ENCODE measurements at places on chromosomes 1 and 21.

- no peak for DNase-seq
These were observed 66.0 kb downstream of the TMEM200B start for GRCh38 chr1:29057700-29058099.

DNA sequence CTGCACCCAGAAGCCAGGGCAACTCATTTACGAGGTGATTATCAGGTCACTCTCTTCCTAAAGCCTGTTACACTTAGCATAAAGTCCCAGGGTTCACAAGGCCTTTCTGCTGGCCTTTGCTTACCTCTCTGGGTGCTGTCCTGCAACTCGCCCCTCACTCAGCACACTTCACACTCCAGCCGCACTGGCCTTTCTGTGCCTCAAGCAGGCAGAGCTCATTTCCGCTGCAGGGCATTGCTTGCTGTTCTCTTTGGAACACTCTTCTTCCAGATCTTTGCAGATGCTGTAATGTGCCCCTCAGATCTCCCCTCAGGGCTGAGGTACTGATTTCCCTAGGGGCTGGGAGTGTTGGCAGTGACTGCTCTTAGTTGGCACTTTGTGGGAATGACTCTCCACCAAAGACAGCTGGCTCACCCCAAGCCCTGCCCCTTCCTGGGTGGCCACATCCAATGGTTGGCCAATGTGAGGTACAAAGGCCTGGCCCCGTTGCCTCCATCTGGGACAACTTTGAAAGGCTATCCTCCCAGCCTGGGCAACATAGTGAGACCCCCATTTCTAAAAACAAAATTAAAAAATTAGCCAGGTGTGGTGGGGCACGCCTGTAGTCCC lies 50.8 kb upstream of the SSBP3 start:
- no peak for DNase-seq

GRCh38 chr1:179510038-179510437 lies 65.7 kb downstream of the NPHS2 start:
- DNase-seq = no peak

GRCh38 chr1:171910786-171911185 lies 69.5 kb downstream of the DNM3 start:
- DNase-seq = no peak

DNA sequence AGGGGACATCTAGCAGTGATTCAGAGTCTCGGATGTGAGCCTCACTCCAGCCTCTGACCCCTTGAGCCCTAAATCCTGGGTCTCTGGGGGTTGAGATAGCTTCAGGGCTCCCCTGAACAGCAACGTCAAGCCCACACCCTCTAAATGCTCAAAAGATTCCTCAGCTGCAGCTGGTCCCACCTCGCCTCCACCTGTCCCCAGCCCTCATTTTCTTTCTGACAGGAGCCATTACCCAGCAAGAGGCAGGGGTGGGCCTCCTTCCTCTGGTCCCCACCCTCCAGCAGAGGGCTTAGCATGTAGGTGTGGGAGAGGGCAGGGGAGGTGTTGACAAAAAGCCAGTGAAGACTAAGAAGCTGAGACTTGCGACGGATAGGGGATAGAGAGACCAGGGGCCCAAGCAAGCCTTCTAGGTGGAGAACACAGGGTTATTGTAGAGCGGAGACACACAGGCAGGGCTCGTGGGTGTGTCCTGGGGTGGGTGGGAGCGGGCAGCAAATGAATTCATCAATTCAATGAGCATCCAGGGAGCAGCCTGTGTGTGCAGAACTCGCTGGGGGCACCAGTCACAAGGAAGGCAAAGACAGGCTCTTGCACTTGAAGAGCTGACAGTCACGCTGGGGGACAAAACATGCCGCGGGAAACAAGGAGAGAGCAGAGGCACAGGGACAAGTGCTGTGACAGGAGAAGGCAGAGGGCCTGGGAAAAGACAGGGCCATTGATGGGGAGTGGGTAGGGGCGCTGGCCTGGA lies 48.9 kb upstream of the GOLT1A start:
- DNase-seq = no peak

DNA sequence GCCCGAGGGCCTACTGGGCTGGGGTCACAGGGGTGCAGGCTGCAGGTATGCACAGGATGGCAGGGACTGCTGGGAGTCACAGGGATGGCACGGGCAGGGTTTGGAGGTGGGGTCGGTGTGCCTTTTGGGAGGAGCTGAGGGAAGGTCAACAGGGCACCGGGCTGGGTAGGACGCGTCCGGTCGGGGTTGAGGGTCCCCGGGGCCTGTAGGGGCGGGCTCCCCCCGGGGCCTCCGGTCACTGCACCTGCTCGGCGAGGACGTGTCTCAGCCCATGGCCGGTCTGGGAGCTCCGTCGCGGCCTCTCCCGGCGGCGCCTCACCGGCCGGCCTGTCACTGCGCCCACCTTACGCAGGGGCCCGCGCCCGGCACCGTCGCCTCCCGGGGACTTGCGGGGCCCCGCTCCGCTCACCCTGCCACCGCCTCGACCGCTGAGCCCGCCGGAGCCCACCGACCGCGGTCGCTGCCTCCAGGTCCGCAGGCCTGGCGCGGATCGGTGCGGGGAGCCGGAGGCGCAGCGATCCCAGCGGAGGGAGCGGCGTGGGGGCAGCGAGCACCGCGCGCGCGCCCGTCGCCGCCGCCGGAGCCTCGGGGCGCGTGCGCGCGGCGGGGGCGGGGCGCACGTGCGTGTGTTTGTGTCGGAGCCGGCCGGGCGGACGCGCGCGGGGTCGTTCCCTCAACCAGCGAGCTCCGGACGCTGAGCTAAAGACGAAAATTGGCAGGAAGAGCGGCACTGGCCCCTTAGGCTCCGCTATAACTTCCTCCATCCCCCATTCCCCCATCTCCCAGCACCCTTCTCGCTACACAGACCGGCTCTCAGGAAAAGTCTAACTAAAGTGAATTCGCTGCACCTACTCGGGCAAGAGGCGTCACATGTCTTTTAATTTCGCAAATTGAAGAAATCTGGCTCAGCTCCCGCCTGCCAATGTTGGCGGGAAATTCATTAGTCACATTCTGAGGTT lies at the start of gene AMIGO1:
Gene AMIGO1 (minus strand): TSS at position 552 of the 959 bp plus-strand sequence. CDS start 815 bp downstream, outside the sequence.
- DNase-seq = no peak

- no peak for DNase-seq
These were observed 1.3 kb upstream of the ZNF678 start for GRCh38 chr1:227562037-227562436.
